Activated T-cell treated with anti-CD3 and anti-CD28 coated beads for 24 hours (primary cell): ENCODE measurements at places on chromosomes 1 and 21.

GRCh38 chr21:34243562-34243961, 120.2 kb upstream of the KCNE2 start:
- DNase-seq: no peak

- no peak for DNase-seq
These were observed 46.6 kb upstream of the MAB21L3 start for GRCh38 chr1:116064616-116065015.

DNA sequence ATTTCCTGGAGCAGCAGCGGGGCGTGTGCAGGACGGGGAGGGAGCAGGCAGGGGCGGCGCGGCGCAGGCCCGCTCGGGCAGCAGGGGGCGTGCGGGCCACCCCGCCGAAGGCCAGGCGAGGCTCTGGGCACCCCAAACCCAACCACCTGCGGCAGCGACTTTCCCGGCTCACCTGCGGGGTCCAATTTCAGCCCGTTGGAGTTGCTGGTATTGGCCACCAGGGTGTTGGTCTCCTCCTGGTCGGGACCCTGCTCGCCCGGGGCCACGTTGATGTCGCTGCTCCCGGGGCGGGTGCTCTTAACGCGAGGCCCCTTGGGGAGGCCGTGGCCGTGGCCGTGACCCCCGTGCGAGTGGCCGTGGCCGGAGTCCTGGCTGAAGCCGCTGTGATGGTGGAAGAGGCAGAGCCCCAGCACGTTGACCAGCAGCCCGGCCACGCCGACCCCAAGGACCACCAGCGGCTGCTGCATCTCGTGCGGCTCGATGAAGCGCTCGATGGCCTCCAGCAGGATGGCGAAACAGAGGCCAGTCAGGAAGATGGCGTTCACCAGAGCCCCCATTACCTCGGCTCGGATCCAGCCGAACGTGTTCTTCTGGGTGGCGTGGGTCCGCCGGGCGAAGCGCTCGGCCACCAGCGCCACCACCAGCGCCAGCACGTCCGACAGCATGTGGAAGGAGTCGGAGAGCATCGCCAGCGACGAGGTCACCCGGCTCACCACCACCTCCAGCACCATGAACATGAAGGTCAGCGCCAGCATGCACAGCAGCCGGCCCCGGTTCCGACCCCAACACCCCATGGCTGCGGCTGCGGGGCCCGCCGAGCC, 932 bp downstream of the SLC30A1 start:
- peak; percentile 62 for DNase-seq

- no peak for DNase-seq
These were observed 2.9 kb upstream of the RBBP5 start for GRCh38 chr1:205124726-205125125.

DNA sequence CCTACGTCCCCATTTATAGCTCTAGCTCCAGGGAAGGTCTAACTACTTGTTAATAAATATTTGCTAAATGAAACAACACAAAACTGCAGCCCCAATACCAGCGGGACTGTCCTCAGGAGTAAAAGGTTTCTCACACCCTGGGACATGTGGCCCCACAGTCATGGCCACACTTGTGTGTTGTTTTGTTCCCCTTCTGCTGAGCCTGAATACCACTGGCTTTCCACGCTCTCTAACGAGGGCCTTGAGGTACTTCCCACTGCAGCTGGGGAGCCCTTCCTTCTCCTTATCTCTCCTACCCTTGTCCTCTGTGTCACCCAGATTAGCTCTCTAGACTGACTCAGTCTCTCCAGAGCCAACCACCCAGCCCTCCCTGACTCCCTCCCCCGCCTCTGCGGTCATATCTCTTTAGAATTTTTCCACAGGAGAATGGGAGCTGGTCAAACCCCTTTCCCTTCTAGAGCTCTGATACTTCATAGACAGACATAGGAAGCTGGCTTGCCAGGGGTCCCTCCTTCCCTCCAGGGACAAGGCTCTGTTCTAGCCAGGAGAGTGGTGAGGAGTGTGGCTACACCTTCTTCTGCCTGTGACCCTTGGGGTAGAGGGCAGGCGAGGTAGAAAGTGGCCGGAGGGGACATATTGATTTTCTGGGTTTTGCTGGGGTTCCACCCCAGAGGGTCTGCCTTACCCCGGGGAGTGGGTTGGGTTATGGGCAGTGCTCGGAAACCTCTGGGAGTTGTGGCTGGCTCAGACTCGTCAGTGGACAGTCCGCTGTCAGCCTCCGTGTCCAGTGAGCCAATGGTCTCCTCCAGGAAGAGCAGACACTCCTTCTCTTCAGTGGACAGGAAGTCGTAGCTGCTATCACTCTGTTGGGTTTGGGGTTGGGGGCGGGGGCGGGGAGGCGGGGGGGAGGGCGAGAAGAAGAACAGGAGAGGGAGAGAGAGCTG, 8.1 kb downstream of the C1orf116 start:
- DNase-seq: no peak
